GOT3 (cell line): ENCODE measurements at places on chromosomes 6 and 20.
A peak's percentile ranks its signal among the peaks of the same experiment; 100 is the strongest.

GRCh38 chr6:93341900-93342613 lies 77.3 kb downstream of the EPHA7 start:
- DNase-seq = no peak

DNA sequence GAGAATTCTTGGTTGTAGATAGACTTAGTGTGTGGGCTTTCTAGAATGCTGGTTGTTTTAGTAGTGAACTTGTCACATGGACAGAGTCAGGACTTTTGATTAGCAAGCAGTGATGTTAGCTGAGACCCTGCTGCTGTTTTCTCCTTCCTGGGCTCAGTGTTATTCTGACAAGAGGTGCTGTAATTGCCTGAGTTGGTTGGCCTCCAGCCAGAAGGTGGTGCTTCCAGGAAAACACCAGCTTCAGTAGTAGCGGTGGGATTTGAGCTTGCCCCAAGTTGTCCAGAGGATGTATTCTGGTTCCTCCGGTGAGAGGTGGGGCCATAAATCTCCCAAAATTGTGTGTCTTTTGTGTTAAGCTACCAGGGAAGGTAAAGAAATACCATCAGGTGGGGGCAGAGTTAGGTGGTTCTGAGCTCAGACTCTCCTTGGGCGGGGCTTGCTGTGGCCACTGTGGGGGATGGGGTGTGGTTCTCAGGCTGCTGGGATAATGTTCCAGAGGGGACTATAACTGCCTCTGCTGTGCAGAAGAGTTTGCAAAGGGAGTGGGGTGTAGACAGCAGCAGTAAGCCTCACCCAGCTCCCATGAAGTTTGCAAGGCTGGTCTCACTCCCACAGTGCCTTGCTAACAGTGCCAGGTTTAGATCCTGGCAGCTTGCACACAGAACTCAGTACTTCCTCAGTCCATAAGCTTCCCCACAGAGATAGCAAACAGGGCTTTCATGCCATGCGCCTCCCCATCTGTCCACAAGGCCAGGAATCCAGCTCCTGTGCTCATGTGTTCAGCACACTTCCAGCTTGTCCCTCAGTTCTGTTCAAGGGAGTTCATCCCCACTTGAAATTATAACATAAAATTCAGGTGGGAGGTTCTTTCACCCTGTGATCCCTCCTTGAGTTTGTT lies 278.4 kb upstream of the PTCHD4 start:
- DNase-seq = no peak

DNA sequence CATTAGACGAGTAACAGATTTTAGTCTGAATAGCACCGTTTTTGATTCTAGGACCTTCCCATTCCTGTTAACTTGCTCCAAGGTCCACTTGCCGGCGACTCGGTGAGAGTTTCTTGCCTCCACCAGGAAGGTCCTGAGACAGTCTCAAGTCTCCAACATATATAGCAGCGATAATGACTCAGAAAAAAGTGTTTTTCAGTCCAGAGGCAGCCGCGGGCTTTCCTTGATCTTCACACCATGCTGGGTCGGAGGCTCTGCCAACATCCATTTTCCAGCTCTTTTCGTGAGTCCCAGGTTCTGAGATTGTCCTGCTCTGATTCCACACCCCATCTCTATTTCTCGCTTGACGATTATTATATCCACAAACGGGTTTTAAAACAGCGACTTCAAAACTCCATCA lies 170.5 kb downstream of the GPX5 start:
- DNase-seq = no peak

DNA sequence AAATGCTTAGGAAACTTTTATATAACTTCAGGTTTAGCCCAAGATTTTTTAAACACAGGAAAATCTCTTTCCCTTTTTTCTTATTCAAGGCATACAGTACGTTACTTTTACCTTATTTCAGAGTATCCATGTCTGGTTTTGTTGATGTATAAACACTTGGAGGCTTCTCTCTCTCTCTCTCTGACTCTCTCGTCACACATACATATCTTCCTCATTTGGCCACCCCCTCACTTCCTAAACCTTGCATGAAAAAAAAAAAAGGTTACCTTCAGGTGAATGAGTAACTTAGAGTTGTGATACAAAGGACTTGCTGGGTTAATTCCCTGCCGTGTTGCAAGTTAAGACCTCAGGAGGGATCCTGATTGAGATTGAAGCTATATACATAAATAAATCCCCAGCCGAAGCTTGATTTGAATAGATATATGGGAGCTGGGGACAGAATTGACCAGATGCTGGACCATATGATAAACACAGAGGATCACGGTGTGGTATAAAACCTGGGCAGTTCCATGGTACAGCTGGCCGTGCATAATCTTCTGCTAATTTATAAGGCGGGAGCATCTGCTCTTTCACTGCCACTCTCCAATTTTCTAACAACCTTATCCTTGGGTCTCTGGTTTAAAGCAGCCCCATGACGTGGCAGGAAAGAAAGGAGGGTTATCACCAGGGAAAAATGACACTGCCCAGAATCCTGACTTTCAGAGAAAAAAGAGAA lies 55.1 kb upstream of the IL20RA start:
- no peak for DNase-seq

- DNase-seq = no peak
These were observed 7.0 kb upstream of the UBE2J1 start for GRCh38 chr6:89359561-89359960.

GRCh38 chr20:23634044-23634801 lies 3.5 kb downstream of the CST3 start:
- DNase-seq = no peak

- no peak for DNase-seq
These were observed 789.1 kb upstream of the HS3ST5 start for GRCh38 chr6:115131709-115132490.

DNA sequence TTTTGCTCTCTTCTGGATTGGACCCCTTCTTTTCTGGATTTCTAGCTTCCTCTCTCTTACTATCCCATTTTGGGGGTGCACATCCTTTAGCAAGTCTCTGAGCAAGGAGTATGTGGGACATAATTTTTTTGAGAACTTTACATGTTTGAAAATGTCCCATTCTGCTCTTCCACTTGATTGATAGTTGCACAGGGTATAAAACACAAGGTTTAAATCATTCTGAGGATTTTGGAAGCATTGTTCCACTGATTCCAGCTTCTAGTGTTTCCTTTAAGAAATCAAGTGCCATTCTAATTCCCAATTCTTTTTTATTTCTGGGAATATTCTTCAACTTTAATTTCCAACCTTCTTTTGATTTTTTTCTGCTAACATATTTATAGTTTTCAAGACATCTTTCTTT lies 60.7 kb downstream of the APCDD1L start:
- no peak for DNase-seq

- DNase-seq = no peak
These were observed 337.9 kb downstream of the CD83 start for GRCh38 chr6:14455427-14455826.

GRCh38 chr6:33668914-33669313 lies 42.6 kb downstream of the UQCC2 start:
- DNase-seq = no peak

- DNase-seq = no peak
These were observed 84.2 kb downstream of the UST start for GRCh38 chr6:148831064-148831463.

DNA sequence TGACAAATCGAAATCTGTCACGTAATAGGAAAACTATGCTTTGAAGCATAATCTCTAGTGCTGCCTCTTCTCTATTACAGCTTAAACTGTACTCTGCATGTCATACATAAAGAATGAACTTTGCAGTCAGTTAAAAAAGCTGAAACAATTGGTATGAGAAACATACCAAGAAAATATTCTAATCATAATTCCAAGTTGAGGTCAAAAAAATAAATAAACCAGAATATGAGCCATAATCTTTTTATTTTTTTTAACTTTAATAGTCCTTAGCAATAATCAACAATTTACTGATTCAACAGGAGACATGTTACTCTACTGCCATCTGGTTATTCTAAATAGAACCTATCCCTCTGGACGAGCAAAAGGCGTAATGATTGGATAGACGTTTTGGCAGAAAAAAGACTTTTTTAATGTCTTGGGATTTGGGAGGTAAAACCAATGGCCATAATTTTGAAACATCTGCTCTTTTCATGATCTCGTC lies 224.4 kb upstream of the FLRT3 start:
- no peak for DNase-seq

DNA sequence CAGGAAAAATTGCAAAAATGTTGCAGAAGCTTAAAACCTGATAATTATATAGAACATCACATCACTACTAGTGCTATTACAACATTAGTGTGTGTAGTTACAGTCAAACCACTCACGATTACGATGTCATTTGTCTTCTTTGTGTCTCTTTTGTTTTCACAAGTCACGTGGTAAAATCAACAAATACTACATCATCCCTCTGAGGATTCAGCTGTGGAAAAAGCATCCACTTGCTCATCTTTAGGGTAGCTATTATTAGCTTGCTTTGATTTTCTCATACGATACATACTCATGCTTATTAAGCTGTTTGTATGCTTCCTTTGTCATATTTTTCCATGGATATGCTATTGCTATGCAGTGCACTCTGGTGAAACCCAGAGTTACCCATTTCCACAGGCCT lies 22.2 kb upstream of the ATXN1 start:
- DNase-seq = no peak

DNA sequence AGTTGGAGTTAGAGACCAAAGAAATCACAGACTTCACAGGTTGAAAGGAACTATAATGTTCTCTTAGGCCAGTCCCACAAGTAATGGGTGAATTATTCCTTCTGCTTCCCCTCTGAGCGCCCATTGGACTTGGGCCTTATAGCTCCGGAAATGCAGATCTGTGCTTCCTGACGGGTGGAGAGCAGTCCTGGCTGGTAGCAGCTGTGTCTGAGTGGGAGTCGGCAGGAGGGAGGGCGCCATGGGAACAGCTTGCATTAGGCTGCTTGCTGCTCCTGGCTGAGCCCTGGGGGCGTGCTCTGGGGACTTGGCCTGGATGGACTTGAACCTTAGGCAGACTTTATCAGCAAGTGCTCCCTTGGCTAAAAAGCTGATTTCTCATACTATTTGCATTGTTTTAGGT lies 18.4 kb upstream of the NUP153 start:
- DNase-seq = no peak

GRCh38 chr20:36128463-36129159 lies 25.9 kb upstream of the EPB41L1 start:
- DNase-seq = peak; percentile 89

- no peak for DNase-seq
These were observed 698.5 kb downstream of the FRK start for GRCh38 chr6:115362234-115362633.

DNA sequence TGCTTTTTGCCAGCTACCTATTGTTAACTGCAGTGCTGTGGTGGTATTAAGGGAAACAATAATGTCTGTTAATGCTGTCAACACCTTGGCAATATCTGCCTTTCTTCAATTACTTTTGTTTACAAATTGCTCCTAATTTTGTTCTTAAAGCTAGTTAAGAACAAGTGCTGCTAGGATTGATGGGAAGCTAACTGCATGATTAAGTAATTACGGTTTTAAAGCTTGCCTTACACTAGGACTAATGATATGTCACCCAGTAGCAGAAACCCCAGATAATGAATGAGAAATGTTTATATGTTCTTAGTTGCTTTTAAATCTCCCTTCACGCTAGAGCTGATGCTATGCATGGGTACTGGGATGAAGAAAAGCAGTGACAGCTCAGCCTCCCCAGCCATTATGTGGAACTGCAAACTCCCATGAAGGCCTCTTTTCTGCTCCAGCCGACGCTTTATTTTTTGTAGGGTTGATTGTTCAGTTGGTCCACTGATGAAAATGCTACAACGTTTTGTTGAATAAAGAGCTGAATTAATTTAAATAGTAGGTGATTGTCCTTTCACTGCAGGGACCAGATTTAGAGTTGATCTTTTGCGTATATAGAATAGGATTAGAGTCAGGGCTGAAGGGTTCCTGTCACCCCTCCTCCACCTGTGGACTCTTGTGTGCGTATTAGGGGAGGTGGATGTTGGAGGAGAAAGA lies 610.5 kb downstream of the TFAP2B start:
- DNase-seq = no peak

DNA sequence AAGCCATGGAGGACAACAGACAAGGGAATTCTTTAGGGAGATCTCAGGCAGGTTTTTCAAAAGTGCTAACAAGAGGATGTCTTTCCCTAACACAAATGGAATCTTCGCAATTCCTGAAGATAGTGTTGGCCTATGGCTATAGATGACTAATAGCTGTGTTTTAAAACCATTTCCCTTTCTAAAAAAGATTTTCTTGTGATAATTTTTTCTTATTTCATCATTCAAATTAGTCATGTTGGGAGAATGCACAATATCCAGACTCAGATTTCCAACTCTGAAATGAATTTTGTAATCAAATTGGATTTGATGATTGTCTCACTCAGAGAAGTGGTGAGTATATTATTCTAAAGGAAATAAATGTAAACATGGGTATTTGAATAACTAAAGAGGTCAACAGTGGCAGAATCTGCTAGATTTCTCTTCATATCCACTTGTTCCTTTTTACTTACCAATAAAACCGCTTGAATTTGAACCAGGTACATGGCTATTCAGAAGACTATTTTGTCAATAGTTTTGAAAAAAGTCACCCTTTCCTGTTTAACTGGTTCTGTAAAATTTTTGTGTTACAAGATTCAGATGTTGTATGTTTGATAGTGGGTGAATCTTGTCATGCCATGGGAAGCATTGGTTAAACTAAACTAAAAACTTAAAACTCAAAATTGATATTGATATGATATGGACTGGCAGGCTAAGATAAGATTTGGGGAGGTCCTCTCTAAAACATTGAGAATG lies 1223.7 kb upstream of the EYS start:
- DNase-seq = no peak

DNA sequence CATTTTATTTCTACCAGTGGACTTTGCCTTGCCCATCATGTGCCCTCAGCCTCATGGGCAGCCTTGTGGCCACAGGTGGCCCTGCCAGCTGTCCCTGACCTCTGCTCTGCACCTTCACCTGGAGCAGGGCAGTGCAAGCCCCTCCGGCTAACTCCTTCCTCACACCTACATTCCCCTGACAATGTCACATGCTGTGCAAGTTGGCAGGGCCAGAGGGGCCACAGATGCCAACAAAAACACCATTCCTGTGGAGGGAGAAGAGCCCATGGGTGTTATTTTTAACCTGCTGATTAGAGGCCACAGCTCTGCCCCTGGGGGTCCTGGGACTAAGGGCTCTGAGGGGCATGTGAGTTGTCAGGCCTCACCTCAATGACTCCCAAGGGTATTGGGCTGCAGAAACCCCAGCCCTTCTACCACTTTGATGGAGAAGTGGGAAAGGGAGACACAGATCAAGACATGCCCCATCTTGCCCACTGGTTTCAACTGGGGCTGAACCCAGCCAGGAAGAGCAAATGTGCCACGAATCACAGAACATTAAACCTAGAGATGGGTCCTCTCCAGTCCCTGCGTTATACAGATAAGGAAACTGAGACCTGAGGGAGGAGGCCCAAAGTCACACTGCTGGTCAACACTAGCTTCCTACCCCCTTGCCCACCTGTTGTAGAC lies 65.0 kb downstream of the MRPL14 start:
- no peak for DNase-seq

DNA sequence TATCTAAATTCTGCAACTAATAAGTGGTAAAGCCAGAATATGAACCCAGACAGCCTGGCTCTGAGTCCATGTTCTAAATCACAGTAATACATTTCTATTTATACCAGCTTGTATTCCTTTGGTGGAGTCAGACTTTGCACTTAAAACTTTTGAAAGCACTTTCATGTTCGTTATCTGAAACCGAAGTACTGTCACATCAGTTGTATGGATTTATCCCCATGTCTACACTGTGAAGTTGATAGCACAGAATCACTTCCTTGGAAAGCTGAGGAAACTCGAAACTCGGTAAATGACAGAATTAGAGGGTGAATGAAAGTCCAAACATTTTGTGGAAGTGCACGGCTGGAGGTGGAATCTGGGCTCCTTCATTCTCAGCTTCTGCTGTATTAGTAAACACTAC lies 28.3 kb upstream of the CTAGE9 start:
- DNase-seq = no peak
